ENCODE measurements at places on chromosomes 5 and 9.

DNA sequence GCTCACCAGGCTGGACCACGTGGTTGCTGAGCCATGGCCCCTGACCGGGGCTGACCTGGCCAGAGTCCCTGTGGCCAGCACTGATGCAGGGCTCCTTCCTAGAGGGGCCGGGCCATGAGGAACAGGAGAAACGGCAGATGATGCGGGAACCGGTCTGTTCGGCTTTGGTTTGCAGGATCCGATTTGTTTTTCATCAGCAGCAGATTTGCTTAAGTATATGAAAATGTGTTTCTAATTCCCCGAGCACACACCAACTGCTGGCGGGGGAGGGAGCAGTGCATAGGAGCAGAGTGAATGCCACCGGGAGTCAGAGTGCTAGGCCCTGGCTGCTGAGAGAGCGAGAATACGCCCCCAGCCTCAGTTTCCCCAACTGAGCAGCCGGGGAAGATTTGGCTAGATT, 13.6 kb downstream of the NTNG2 start:
- DNase-seq: no peak

GRCh38 chr9:91586282-91586681, 162.7 kb upstream of the NFIL3 start:
- no peak for DNase-seq

DNA sequence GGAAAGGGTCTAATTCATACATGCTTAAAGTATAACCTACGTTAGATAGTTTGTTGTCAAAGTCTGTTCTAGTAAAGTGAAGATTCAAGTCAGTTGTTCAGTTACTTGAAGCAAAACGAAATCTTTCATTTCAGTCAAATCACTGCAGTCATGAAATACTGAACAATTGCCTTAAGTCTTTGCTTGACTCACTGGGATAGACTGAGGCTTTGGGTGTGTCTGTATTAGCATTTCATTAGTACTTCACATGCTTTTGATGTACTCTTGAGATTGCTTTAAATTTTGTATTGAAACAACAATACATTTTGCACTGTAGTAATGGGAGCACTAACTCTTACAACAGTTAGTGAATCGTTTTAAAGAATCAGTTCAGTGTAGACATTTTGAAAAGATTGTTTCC, 4.0 kb upstream of the CMYA5 start:
- no peak for DNase-seq

DNA sequence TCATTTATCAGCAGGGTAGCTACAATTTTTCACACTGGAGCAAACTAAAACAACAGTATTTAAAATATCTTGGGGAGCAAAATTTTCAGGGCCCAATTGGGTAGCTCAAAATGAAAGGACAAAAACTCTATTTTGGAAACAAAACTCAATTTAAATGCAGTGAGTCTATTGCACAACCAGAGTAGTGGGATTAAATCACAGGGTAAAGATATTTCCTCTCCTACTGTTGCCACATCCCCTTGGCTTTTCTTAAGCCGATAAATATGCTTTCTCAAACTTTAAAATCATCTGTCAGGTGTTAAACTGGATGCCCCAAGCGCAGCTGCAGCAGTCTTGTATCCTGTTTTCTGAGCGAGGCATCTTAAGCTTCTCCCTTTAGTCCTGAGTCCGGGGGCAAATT, 1474.3 kb upstream of the CDH9 start:
- no peak for DNase-seq

DNA sequence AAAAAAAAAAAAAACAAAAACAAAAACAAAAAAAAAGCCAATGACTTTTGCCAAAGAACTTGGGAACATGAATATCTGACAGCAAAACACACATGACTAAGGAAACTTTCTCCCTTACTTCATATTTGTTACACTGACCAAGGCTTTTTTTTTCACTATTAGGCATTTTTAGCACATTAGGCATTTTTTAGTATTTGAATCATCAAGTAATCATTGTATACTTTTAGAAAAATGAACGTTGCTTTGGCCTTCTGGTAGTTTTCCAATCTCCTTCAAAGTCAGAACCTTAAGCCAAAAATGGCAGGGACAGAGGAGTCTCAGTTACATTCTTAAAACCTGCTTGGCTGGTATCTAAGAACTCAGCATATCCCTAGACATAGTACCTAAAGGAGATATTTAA, 19.3 kb downstream of the NREP start:
- no peak for DNase-seq

DNA sequence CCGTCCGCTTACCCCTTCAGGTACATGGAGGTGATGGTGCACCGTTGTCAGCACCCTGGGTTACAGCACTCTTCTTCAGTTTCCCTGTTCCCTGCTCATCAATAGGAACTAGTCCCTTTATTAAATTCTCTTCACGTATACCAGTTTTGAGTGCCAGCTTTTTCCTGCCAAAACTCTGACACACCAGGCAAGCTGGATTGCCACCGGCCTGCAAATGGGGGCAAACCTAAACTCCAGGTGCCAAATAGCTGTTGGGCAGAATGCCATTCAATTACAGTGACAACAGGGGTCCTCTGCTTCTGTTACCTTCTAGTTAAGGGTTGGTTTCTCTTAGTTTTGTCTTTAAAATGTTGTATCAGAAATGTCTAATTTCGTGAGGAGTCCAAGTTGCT, 400.4 kb downstream of the OSTF1 start:
- no peak for DNase-seq

DNA sequence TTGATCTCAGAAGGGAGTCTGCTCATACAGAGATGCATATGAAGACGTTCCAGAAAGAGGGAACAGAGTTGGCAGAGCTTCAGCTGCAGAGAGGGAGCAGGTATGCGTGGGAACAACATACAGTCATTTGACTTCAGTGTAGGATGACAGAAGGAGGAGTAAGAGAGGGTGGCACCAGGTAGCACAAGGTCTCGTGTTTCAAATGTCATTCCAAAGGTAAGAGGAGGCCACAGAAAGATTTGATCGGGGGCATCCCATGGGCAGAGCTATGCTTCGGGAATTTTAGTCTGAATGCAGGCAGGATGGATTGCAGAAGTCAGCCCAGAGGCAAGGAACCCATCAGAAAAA, 367.1 kb downstream of the CDK5RAP2 start:
- DNase-seq: no peak

DNA sequence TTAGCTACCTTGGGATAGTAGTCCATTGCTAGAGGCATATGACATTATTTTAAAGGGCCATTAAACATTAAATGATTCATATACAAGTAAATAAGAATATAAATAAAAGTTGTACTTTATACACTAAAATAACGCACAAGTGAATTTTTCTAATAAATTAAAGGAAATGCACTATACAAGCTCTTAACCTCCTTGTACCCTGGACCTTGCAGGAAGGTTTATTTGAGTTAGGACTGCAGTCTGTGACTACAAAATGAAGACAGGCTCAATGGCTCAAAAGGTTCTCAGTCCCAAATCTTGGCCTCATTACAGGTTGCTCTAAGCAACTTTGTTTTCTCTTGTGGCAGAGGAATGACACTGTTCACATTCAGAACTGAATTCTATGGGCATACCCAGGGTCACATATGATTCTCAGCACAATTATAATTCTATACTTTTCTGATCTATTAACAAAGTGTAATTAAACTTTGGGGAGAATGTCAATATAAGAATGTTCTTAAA, 34.4 kb downstream of the FEM1C start:
- no peak for DNase-seq

DNA sequence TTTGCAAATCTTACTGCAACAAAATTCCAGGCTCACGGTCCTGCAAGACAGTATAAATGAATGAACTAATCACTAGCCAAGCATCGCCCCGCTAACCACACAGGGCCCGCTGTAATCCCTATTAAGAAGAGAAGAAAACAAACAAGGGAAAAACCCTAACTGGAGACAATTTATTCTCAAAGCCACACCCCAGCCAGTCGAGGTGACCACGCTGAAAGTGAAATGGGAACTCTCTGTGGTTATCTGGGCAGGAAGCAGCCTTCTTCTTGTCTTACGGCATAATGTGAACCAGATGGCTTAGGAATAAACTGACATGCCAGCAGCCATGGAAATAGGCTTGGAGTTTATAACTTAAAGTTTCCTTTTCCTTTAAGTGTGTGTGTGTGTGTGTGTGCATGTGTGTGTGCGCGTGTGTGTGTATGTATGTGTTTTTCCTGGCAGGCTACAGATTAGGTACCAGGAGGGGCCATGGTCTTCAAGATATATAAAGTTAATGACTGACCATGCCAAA, 120.2 kb downstream of the SEMA6A start:
- no peak for DNase-seq

DNA sequence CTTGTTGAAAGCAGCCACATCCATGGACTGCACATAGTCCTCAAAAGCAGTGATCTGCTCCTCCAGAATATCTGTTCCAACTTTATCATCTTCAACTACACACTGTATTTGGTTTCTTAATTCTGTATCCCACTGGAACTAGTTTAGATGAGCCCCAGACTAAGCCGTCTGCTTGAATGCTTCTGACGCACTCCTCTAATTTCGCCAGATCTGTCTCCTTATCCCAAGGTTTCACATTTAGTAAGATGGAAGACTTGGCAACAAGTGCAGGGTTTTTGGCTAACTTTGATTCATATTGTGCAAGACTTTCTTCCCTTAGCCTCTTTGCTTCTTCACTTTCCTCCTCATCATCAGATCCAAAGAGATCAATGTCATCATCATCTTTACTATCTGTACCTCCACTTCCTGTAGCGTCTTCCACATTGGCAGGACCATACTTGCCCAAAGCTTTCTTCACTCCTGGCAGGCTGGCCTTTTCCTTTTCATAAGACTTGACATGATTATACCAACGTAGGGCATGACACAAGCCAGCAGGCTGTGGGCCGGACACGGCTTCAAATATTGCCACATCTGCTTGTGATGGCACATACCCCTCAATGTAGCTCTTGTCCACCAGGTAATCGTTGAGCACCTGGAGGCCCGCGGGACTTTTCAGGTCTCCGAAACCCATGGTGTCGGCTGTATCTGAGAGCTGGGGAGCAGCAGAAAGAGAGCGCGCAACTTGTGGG, 56.2 kb upstream of the PIK3R1 start:
- DNase-seq: no peak

GRCh38 chr5:109837231-109837861, 147.6 kb downstream of the MAN2A1 start:
- no peak for DNase-seq

- no peak for DNase-seq
Measured at GRCh38 chr5:125487231-125487630, 740.8 kb upstream of the ZNF608 start.

GRCh38 chr5:132020568-132021339, 9.3 kb upstream of the ACSL6 start:
- no peak for DNase-seq

GRCh38 chr5:95068289-95068910, 216.5 kb downstream of the MCTP1 start:
- no peak for DNase-seq

GRCh38 chr9:99722877-99723276, 98.8 kb upstream of the NR4A3 start:
- no peak for DNase-seq

GRCh38 chr9:26234865-26235264, 556.6 kb upstream of the TUSC1 start:
- no peak for DNase-seq

GRCh38 chr9:112401175-112401815, 21.4 kb downstream of the HSDL2 start:
- DNase-seq: no peak

DNA sequence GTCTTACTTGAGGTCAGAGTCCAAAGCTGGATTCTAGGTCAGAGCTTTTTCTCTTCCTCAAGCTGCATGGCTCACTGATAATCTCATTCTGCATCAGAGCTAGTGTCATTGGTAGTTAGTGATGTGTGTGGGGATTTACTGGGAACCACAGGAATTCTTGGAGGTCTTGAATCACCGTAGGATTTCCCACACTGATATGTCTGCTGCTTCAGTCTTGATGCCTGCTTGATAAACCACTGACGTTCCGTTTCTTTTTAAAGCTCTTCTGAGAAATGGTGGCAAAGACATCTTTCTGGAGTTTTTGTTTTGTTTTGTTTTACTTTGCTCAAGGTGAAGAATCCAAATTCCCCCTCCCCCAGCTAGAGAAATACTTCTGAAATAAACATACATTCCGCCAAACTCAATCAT, 1.2 kb upstream of the GARIN3 start:
- no peak for DNase-seq

DNA sequence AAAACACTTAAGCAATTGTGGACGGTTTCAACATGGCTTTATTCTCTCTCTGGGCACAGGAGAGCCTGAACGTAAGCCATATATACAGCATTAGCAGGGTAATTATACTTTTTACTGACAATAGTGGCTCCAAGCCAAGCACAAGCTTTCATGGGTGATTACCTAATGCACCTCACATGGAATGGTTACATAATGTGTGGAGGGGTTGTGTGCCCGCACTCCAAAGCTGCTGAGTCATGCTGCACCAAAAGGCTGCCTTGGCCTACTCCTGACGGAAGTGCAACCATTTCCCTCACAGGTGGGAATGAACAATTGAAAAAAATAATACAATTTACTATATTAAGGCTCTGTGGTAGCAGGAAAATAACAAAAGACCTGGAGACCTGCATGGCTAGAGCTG, 86.5 kb upstream of the ATP10B start:
- no peak for DNase-seq

GRCh38 chr9:97480749-97481148, 20.7 kb upstream of the TMOD1 start:
- DNase-seq: no peak

GRCh38 chr5:88761269-88761850, 121.6 kb downstream of the MEF2C start:
- no peak for DNase-seq

DNA sequence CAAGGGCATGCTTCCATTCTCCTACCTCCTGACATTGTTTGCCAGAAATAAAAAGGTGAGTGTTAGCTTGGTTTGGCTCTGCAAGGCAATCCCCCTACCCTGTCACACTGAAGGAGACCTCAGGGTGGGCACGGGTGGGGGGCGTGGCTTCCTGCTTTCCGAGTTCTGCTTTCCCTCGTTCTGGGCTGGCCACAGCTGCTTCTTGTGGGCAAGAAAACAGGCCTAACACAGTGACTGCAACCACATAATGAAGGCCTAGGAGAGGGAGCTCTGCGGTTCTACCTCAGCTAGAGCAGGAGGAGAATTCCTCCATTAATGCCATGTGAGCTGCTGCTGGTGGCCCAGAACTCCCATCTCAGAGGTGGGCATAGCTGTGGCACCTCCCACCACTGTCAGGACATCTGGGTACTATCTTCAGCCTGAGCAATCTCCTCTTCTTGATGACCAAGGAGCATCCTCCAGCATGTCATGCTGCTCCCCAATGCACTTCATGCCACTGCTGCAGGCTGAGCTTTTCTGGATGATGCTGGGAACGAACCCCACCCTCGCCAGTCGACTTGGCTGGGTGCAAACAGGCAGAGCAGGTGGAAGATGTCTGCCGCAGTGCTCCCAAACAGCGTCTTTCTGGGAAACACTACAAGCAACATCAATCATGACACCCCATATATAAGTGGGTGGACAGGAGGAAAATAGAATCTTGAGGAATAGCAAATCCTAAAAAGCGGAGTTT, 139.5 kb upstream of the RAPGEF1 start:
- no peak for DNase-seq

DNA sequence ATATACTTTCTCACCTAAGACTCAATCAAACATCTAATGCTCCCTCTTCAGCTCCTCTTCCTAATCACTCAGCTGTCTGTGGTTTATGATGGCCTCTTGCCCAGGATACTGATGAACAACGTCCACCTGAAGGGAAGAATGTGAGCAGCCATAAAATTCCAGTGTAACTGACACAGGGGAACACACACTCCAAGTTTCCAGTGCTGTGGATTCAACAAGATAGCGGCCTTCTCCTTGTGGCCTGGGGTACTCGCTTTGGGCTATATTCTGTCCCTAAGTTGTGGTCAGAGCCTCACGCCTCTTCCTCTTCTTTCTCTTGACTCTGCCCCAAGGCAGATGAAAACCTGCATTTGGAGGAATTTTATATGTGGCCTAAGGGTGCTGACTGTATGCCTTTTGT, 11.7 kb downstream of the B4GALT1 start:
- no peak for DNase-seq

- no peak for DNase-seq
Measured at GRCh38 chr9:116032683-116033440, 120.7 kb upstream of the PAPPA start.
